Stimulated activated CD4-positive, alpha-beta T cell treated with anti-CD3 and anti-CD28 coated beads, TNF-alpha, amount 100 ng/mL, for 24 hours (primary cell): ENCODE measurements at places on chromosomes 4 and X.

DNA sequence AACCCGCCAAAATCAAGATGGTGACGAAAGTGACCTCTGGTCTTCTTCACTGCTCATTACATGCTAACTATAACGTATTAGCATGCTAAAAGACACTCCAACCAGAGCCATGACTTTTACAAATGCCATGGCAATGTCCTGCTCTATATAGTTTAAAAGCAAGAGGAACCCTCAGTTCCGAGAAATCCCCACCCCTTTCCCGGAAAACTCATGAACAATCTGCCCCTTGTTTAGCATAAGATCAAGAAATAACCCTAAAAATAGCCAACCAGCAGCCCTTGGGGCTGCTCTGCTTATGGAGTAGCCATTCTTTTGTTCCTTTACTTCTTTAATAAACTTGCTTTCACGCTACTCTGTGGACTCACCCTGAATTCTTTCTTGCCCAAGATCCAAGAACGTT lies 463.5 kb upstream of the FAM241A start:
- DNase-seq = no peak

GRCh38 chr4:171929477-171929876 lies 116.3 kb downstream of the GALNTL6 start:
- no peak for DNase-seq

DNA sequence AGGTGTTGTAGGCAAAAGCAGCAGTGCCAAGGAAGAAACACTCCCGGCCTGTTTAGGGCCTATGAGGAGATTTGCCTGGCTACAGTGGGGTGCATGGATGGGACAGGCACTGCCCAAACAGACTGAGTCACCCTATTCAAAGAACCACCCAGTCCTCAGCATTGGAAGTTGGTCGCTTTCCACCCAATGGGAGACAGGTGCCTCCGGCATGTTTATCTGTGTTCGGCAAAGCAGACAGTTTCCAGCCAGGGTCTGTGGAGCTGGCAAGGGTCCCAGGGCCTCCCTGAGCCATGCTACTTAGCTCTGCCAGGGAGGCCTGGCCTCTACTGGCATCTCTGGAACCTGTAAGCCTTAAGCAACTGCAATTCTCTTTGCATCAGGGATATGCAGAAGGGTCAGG lies 165.1 kb upstream of the ATP6AP2 start:
- no peak for DNase-seq

- DNase-seq = no peak
Observed at GRCh38 chrX:107704181-107704580, 71.4 kb downstream of the TSC22D3 start.

DNA sequence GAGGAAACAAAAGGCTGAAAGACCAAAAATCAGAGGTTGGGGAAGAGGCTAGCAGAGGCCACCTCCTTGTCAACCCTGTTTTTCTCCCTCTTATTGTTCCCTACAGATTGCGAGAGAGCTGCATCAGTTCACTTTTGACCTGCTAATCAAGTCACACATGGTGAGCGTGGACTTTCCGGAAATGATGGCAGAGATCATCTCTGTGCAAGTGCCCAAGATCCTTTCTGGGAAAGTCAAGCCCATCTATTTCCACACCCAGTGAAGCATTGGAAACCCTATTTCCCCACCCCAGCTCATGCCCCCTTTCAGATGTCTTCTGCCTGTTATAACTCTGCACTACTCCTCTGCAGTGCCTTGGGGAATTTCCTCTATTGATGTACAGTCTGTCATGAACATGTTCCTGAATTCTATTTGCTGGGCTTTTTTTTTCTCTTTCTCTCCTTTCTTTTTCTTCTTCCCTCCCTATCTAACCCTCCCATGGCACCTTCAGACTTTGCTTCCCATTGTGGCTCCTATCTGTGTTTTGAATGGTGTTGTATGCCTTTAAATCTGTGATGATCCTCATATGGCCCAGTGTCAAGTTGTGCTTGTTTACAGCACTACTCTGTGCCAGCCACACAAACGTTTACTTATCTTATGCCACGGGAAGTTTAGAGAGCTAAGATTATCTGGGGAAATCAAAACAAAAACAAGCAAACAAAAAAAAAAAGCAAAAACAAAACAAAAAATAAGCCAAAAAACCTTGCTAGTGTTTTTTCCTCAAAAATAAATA lies 179.9 kb downstream of the AR start:
- DNase-seq = no peak

- no peak for DNase-seq
Observed at GRCh38 chr4:19725130-19725529, 526.6 kb upstream of the SLIT2 start.

- DNase-seq = no peak
Observed at GRCh38 chr4:177436456-177436855, 5.8 kb downstream of the AGA start.

- DNase-seq = no peak
Observed at GRCh38 chr4:17650406-17650805, 36.0 kb downstream of the MED28 start.
